ENCODE measurements at places on chromosomes 16 and 17. TPM values are rescaled to one million over a fixed set of nuclear protein-coding genes. Genes with fewer than 3 reads are reported as not detected.

HIC1 gene
- total RNA-seq = 39.8 TPM

GRCh38 chr16:69131167-69131838 is 1.1 kb downstream of the CHTF8 start:
- H3K4me3 ChIP-seq = peak overlapping the region; percentile 93
- no peak for DNase-seq
- no peaks in the 10 kb centered on the region for H3K27me3 ChIP-seq
- H3K36me3 ChIP-seq = peaks cover 34% of the 10 kb centered on the region

DNA sequence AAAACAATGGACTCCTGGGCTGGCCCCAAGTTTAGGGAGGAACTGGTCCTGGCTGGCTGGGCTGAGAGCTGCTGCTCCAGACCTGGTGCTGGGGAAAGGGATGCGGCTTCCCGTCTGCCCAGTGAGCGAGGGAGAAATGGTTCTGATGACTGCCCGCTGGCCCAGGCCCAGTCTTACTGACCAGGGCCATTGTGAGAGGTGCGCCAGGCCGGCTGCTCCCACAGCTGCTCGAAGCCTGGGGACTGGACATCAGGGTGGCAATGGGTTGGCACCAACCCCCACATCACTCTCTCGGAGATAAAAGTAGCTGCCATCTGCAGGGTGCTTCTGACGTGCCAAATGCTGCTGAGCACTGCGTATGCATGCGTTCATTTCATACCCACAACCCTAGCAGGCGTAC is 53.2 kb downstream of the IRF8 start:
- H3K4me3 ChIP-seq = no peak overlapping the region
- H3K4me1 ChIP-seq = peaks cover 7% of the 10 kb centered on the region
- H3K36me3 ChIP-seq = no peaks in the 10 kb centered on the region
- no peak for DNase-seq
- peaks cover 44% of the 10 kb centered on the region for H3K27me3 ChIP-seq

KRT31 gene
- total RNA-seq = not detected

OTOA gene
- 0.15 TPM for total RNA-seq

- H3K36me3 ChIP-seq = peaks cover 15% of the 10 kb centered on the region
- no peaks in the 10 kb centered on the region for H3K27me3 ChIP-seq
- peaks cover 29% of the 10 kb centered on the region for H3K4me1 ChIP-seq
- no peak overlapping the region for H3K4me3 ChIP-seq
- no peak for DNase-seq
Measured at GRCh38 chr17:19000531-19001325, 3.8 kb downstream of the FAM83G start.

DNA sequence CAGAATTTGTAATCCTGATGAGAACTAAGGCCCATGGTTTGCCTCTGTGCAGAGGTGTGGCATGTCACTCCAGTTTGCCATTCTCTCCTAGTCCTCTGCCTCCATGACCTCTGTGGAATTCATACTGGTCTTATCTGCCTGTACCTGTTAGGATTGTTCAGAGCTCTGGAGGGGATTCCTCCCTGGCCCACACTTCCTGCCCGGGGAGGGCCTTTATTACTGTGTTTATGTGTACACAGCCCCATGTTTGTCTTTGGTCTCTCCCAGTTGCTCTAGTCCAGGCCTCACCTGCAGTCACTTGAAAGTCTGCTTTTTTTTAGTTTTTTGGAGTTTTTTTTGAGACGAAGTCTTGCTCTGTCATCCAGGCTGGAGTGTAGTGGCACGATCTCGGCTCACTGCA is 36.4 kb downstream of the RHBDL3 start:
- H3K36me3 ChIP-seq = no peaks in the 10 kb centered on the region
- no peak for DNase-seq
- H3K27ac ChIP-seq = no peak overlapping the region
- H3K27me3 ChIP-seq = peaks cover under 1% of the 10 kb centered on the region
- H3K4me1 ChIP-seq = no peaks in the 10 kb centered on the region

DNA sequence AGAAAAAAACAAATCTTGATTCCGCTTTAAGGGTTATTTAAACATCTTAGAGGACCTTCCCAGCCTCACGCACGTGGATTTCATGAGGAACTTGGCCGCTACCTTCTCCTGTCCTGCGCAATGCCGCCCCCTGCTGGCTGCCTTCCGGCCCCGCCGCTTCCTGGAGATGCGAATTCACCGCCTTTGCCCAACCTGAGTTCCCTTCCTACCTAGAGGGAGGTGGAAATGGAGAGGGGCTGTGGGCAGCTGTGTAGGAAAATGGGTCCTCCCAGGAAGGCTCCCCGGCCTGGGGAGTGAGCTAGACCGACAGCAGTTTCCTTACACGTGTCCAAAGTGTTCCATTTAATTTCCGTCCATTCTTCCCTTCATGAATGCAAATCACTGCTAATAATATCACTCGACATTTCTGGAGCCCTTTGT is 1.0 kb upstream of the ABCC12 start:
- H3K4me1 ChIP-seq = peaks cover 17% of the 10 kb centered on the region
- no peaks in the 10 kb centered on the region for H3K36me3 ChIP-seq
- no peak overlapping the region for H3K4me3 ChIP-seq
- DNase-seq = peak; percentile 81

KSR1 gene
- 44.4 TPM for total RNA-seq

ABCC12 gene
- not detected for total RNA-seq

GRCh38 chr16:1530883-1531637 is 2.4 kb upstream of the TMEM204 start:
- peaks cover 21% of the 10 kb centered on the region for H3K36me3 ChIP-seq
- H3K4me3 ChIP-seq = no peak overlapping the region
- DNase-seq = no peak
- no peak overlapping the region for H3K27ac ChIP-seq
- H3K27me3 ChIP-seq = no peaks in the 10 kb centered on the region

PRSS22 gene
- not detected for total RNA-seq

GRCh38 chr17:65527381-65527780 is 34.1 kb downstream of the AXIN2 start:
- DNase-seq = no peak
- H3K4me3 ChIP-seq = no peak overlapping the region
- peaks cover 22% of the 10 kb centered on the region for H3K4me1 ChIP-seq
- H3K36me3 ChIP-seq = peaks cover 3% of the 10 kb centered on the region
- no peak overlapping the region for H3K27ac ChIP-seq

DPEP2 gene
- 17.5 TPM for total RNA-seq

- no peak for DNase-seq
- H3K4me1 ChIP-seq = peaks cover 8% of the 10 kb centered on the region
- H3K36me3 ChIP-seq = no peaks in the 10 kb centered on the region
- no peak overlapping the region for H3K4me3 ChIP-seq
- H3K27ac ChIP-seq = no peak overlapping the region
Measured at GRCh38 chr17:5220074-5220473, 14.6 kb downstream of the SCIMP start.

NLRC3 gene
- total RNA-seq = 95.4 TPM

DNA sequence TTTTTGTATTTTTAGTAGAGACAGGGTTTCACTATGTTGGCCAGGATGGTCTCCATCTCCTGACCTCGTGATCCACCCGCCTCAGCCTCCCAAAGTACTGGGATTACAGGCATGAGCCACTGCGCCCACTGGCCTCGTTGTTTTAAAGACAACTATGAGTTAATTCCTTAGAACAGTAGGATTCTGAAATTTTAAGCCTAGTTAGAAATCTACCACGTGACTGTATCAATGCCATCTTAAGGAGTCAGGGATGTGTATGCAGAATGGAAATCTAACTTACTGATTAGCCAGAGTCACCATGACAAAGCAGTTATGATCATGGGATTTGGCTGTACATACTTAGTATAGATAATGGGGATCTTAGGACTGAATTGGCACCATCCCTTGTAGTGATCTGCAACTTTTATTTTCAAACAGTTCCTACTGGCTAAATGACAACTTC is 2.8 kb downstream of the CEP20 start:
- H3K27me3 ChIP-seq = no peaks in the 10 kb centered on the region
- no peak for DNase-seq
- no peak overlapping the region for H3K4me3 ChIP-seq

FBRS gene
- 106 TPM for total RNA-seq

DNA sequence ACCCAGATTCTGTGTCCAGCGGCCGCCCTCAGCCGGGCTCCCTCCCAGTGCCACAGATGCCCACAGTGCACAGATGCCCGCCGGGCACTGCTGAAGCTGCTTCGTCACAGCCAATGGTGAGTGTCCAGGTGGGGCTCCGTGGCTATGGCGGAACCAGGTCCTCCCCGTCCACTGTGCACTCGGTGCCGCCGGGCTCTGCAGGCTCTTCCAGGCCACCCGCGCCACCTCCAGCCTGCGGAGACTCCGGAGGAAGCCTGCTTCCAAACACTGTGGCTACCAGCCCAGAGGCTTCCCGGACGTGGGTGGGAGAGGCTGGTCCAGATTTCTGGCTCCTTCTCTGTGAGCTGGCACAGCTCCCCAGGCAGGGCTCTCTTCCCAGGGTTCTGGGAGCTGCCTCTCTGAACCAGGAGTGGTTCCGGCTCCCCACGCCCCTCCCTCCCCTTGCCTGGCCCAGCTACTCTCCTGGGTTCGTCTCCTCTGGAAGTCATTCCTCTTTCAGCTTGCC is 2.8 kb upstream of the PYCR1 start:
- H3K4me1 ChIP-seq = peaks cover 16% of the 10 kb centered on the region
- H3K27ac ChIP-seq = no peak overlapping the region

GRCh38 chr17:60989379-60989778 is 311.7 kb downstream of the BCAS3 start:
- H3K27me3 ChIP-seq = no peaks in the 10 kb centered on the region
- H3K36me3 ChIP-seq = no peaks in the 10 kb centered on the region
- DNase-seq = no peak
- H3K27ac ChIP-seq = no peak overlapping the region

DNA sequence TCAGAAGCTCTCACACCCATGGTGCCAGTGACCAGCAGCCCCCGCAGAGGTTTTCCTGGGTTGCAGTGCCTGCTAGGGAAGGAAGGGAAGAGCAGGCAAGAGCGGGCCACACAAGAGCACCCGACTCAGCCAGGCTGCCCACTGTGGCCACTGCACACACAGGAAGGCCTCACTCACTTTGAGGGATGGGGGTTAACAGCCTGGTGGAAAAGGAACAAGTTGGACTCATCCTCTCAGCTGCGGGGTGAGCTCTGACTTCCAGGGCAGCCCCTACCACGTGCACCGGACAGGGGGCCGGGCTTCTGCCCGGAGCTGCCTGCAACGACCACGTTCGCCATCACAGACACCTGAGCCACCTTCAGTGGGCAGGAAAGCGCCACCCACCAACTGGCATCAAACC is 8.1 kb downstream of the P4HB start:
- no peaks in the 10 kb centered on the region for H3K27me3 ChIP-seq
- no peak overlapping the region for H3K4me3 ChIP-seq
- peaks cover 52% of the 10 kb centered on the region for H3K36me3 ChIP-seq
- peaks cover 14% of the 10 kb centered on the region for H3K4me1 ChIP-seq

CX3CL1 gene
- total RNA-seq = not detected

GRCh38 chr17:74354561-74354960 is 7.1 kb downstream of the BTBD17 start:
- H3K27me3 ChIP-seq = peaks cover 68% of the 10 kb centered on the region
- no peak overlapping the region for H3K27ac ChIP-seq
- H3K4me3 ChIP-seq = no peak overlapping the region
- H3K36me3 ChIP-seq = no peaks in the 10 kb centered on the region

FBXO47 gene
- not detected for total RNA-seq

DNA sequence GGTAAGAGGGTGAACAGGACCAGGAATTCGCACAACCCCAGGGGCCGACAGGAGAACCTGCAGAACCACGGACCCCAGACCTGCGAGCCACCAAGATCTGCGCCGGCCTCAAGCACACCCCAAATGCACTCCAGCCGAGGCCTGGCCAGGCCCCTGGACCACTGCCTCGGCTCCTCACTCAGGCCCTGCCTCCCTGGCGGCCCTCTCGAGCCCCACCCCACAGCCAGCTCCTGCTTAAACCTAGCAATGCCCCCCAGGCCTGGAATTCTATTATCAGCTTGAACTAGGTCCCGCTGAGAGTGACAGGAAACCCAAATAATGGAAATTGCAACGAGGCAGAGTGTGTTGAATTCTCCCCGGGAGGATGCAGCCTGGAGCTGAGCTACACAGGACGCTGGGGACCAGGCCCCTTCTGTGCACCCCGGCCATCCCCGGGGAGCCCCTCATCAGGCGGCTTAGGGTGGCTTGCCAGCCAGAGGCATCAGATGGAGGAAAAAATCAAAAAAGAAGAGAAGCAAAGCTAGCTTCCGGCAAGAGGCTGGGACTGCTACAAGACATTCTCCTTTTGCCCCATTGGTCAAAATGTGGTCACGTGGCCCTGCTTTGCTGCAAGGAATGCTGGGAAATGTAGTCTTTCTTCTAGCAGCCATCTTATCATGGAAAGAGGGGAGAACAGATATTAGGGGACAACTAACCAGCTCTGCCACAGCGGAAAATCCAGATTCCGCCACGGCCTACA is 2.4 kb upstream of the ENPP7 start:
- H3K27me3 ChIP-seq = no peaks in the 10 kb centered on the region
- peak overlapping the region; percentile 68 for H3K27ac ChIP-seq
- H3K36me3 ChIP-seq = no peaks in the 10 kb centered on the region

- no peak for DNase-seq
- H3K4me1 ChIP-seq = no peaks in the 10 kb centered on the region
- H3K27ac ChIP-seq = no peak overlapping the region
- H3K36me3 ChIP-seq = no peaks in the 10 kb centered on the region
- H3K4me3 ChIP-seq = no peak overlapping the region
- peaks cover 8% of the 10 kb centered on the region for H3K27me3 ChIP-seq
Measured at GRCh38 chr17:74502861-74503260, 28.4 kb downstream of the CD300LB start.

GRCh38 chr16:79647586-79647985 is 47.0 kb upstream of the MAF start:
- H3K27me3 ChIP-seq = peaks cover 12% of the 10 kb centered on the region
- DNase-seq = no peak
- no peak overlapping the region for H3K4me3 ChIP-seq
- H3K36me3 ChIP-seq = peaks cover 8% of the 10 kb centered on the region
- peaks cover 9% of the 10 kb centered on the region for H3K4me1 ChIP-seq

NLK gene
- 12.8 TPM for total RNA-seq

Data from activated CD4-positive, alpha-beta memory T cell treated with anti-CD3 and anti-CD28 coated beads, Interleukin-2, amount 10 ng/mL, durations not matched to agents 7 days and 5 days (primary cell).